ENCODE measurements at places on chromosomes 13 and 19.

DNA sequence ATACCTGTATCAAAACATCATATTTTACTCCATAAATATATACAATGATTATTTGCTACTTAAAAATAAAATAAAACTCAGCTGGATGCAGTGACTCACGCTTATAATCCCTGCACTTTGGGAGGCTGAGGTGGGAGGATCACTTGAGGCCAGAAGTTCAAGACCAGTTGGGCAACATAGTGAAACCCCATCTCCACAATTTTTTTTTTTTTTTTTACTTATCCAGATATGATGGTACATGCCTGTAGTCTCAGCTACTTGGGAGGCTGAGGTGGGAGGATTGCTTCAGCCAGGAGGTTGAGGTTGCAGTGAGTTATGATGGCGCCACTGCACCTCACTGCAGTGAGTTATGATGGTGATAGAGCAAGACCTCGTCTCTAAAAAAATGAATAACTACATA is 22.4 kb downstream of the POU2F2 start:
- no peak for DNase-seq

GRCh38 chr19:38265921-38266429 is 1.6 kb downstream of the SPINT2 start:
- no peak for DNase-seq

- no peak for DNase-seq
These were observed 24.8 kb downstream of the MAST3 start for GRCh38 chr19:18122424-18122823.

DNA sequence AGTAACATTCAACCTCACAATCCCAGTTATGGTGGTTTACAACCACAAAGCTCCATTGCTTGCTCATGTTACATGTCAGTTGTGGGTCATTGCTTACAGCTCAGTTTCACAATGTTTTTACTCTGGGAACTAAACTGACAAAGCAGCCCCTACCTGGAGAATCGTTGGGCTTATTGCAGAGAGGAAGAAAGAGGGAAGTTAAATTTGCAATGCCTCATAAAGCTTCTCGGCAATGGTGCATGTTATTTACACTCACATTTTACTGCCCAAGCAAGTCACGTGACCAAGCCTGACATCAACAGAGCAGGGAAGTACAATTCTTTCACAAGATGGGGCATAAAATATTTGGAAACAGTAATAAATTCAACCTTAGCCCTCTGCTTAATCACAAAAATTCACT is 441.6 kb downstream of the TDRD3 start:
- DNase-seq: no peak

GRCh38 chr13:42075517-42075916 is 27.1 kb downstream of the DGKH start:
- DNase-seq: no peak

GRCh38 chr13:36313047-36313969 is 15.7 kb upstream of the CCDC169 start:
- no peak for DNase-seq

DNA sequence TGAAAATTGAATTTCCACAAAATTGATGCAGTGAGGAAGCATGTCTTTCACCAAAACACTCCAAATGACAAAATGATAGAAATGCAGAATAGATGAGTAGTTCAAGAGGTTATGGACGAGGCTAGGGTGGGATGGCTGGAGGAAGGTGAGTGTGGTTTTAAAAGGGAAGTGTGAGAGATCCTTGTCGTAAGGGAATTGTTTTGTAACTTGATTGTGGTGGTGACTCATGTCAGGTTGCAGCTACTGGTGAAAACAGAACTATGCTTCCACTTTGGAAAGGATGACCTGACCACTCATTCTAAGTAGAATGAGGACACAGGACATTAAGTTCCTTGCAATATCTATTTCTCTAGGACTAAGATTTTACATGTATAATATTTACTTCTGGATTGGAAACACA is 345.7 kb downstream of the MTUS2 start:
- no peak for DNase-seq

DNA sequence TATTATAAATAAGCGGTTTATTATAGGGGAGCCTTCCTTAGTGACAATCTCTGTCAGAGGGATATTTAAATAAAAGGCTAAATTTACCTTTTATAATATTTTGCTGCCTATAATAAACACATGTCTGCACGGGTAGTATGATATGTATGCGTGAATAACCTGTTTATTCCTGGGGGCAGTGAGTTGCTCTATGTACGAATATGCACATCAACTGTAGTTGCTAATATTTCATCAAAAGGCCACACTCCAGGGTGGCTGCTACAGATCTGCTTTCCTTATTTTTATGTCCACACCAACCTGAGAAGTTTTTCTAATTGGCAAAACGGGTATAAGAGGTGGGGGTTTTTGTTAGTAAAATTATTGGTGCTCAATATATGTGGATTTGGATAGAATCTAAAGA is 192.0 kb downstream of the LHFPL6 start:
- no peak for DNase-seq

- DNase-seq: no peak
These were observed 690.9 kb downstream of the SLITRK6 start for GRCh38 chr13:85108356-85108755.

Data from NK-92 treated with Interleukin-12 subunit alpha and Interleukin-12 subunit beta, amount 100 ng/mL, for 24 hours (cell line).